ENCODE measurements at places on chromosomes 5 and 9.

GRCh38 chr9:135817951-135818717 lies 89.2 kb downstream of the CAMSAP1 start:
- no peak for DNase-seq

DNA sequence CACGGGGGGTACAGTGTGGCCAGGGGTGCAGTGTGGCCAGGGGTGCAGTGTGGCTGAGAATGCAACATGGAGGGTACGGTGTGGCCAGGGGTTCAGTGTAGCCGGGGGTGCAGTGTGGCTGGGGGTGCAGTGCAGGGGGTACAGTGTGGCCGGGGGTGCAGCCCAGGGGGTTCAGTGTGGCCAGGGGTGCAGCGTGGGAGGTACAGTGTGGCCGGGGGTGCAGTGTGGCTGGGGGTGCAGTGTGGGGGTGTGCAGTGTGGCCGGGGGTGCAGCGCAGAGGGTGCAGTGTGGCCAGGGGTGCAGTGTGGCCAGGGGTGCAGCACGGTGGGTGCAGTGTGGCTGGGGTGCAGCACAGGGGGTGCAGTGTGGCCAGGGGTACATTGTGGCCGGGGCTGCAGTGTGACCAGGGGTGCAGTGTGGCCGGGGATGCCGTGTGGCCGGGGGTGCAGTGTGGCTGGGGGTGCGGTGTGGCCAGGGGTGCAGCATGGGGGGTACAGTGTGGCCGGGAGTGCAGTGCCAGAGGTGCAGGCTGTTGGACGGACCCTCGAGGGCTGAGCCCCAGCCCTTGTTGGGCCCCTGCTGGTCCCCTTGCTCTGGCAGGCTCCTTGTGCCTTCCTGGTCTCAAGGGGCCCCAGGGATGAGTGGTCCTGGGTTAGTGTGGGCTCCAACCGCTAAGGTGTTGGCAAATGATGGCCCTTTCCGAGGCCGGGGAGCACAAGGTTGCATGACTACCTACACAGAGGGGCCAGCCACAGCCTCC lies 17.9 kb downstream of the TPPP start:
- no peak for DNase-seq

DNA sequence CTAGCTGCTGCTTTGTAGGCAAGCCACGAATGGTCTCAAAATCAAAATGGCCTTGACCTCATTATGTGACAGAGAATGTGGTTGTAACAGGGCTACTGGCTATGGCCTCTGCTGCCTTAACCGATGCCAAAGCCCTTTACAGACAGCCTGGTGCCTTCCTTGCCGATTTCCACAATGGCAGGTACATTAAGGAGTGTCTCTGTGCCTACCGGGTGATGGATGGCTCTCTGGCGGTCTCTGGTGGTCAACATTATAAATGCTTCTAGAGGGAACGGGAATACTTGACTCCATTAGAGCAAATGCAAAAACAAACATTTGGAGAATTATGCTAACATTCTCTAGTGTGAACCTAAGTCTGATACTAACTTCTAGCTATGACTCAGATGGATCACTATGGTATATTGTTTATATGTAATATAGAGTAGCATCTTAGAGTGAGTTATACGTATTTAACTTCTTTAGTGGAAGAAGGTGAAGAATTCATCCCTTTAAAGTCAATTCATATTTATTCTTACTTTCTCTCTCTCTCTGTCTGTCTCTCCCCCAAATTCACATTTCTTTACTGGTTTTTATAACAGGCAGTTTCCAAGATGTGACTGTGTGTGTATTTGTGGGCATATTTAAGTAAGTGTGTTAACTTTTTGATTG lies 52.5 kb downstream of the RPS23 start:
- peak; percentile 65 for DNase-seq

DNA sequence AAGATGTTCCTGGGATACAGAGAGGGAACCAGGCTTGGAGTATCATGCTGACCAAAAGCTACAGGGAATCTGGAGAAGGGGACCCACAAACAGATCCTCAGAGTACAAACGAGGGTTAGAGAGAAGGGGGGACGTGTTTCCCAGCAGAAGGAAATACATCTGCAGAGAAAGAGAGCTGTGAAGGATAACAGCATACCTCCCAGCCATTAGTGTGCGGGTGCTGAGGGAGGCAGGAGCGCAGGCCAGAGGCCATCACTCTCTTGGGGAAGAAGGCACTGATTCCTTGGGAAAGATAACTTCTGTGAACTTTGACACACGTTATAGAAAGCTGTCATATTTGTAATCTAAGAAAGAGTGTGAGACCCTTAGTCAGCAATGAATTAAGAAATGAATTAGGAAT lies 96.9 kb downstream of the KCNN2 start:
- DNase-seq = no peak

GRCh38 chr9:27571011-27571410 lies 2.3 kb downstream of the C9orf72 start:
- DNase-seq = no peak

DNA sequence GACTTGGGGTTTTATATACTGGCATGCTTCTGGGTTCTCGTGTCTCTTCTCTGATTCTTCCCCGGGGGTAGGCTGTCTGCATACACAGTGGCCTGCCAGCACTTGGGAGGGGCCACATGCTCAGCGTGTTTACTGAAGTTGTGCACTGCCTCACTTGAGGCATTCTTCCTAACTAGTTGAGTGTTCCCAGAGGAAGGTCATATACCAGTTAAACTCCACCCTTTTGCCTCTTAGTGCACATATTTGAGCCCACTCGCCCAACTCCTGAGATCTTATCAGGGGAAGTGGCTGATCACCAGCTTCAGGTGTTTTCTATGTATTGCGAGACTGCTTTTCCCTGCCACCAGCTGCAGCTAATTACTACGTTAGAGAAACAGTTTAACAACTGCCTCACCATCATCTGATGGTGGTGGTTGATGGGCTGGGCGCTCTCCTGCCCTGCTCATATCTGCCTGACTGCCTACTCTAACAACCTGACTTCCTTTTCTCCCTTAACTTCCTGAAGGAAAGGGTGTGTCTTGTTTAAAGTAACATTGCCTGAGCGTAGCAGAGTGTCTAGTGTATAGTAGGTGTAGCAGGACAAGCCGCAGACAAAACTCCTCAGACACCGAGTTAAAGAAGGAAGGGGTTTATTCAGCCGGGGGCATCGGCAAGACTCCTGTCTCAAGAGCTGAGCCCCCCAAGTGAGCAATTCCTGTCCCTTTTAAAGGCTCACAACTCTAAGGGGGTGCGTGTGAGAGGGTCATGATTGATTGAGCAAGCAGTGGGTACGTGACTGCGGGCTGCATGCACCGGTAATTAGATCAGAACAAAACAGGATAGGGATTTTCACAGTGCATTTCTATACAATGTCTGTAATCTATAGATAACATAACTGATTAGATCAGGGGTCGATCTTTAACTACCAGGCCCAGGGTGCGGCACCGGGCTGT lies 60.1 kb upstream of the CLINT1 start:
- DNase-seq = peak; percentile 44

GRCh38 chr9:114591849-114592248 lies 4.3 kb downstream of the ATP6V1G1 start:
- DNase-seq = no peak

- no peak for DNase-seq
These were observed 221.8 kb upstream of the TUT7 start for GRCh38 chr9:86575825-86576525.

GRCh38 chr5:113169720-113170119 lies 193.1 kb downstream of the DCP2 start:
- no peak for DNase-seq

- DNase-seq = no peak
These were observed 243.9 kb upstream of the SMARCA2 start for GRCh38 chr9:1771094-1771789.

GRCh38 chr5:167143716-167144115 lies 1147.7 kb upstream of the WWC1 start:
- no peak for DNase-seq

DNA sequence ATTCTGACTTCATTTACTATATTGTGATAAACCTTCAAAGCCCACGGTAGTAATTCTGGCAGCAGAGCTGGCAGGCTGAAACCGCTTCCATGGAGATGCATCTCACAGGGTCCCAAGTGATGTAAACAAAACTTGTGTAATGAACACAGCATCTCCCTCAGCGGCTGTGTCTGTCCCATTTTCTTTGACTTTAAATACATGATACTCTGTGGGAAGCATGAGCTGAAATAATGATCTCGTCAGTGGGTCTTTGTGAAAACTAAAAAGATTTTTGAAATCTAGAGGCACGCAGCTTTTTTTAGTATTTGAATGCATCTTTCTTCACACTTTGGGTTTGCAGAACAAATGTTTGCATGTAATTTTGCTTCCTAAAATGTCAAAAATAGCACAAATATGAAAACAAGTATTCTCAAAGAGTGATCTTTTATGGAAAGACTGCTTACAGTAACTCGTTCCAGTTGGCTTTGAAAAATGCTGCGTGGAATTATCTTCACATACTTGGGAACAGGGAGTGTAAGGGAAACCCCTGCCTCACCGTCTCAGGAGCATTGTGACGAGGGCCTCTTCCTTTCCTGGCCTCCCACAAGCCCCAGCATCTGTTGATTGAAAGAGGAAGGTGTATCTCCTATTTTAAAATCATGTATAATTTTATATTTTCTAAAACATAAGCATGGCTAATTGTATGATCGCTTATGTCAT lies 18.1 kb upstream of the LPCAT1 start:
- no peak for DNase-seq

- peak; percentile 56 for DNase-seq
These were observed 107.4 kb downstream of the SCAMP1 start for GRCh38 chr5:78467752-78468357.

GRCh38 chr9:13911473-13911872 lies 402.5 kb downstream of the NFIB start:
- DNase-seq = no peak

DNA sequence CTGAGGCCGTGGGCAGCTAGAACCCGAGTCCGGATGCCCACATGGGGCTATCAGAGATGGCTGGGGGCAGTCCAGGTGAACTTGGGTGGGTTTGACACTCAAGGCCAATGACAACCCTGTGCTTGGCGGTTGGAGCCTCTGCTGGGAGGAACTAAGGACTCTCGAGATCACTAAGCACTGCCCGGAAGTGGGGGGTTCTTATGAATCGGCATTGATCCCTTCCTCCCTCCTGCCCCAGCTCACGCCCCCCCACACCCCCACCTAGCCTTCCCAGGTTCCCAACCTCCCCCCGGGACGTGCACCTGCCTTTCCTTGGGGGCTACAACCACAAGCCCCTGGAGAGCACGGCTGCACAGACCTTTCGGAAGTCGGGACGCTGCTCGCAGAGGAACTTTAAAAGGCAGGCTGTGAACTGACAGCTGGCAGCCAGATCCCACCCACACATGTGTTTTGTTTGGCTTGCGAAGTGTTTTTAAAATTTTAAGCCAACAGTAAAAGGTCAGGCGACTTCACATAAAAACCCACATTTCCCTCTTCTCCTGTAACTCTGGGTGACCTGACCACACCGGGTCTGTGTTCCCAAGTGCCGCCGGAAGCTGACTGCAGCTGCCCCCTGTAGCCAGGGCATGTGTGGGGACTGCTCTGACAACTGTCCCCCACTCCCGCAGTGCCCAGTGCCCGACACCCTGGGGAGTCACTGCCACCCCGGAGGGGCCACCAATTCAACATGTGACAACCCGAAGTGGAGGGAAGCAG lies 5.1 kb upstream of the RALGDS start:
- peak; percentile 38 for DNase-seq
